ENCODE measurements at places on chromosomes 5 and 9.

GRCh38 chr5:177603631-177604030 lies 3.7 kb downstream of the B4GALT7 start:
- no peak for DNase-seq

DNA sequence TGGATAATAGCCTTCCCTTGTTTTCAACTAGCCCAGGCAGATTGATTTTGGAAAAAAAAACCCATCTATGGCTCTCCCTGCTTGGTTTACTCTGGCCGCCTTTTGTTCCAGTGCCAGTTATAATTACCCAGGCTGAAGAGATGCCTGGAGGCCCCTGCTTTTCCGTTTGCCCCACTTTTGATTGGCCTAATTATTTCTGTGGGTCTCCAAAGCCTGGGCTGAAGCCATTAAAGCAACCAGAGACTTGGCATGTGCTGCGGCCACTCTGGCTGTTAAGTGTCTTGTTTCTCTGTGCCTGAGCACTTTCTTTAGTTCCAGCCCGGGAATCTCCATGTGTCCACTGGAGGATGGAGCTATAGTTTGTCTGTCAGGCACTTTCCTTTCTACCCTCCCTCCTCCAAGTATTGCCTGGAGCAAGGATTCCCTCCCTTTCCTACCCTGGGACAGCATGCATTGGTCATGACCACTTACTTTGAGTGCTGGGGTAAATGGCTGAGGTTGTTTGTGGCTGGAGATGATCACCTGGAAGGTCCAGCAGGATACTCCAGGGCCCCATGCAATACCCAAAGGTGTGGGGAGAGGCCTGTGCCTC lies 105.1 kb upstream of the CTSL start:
- no peak for DNase-seq

DNA sequence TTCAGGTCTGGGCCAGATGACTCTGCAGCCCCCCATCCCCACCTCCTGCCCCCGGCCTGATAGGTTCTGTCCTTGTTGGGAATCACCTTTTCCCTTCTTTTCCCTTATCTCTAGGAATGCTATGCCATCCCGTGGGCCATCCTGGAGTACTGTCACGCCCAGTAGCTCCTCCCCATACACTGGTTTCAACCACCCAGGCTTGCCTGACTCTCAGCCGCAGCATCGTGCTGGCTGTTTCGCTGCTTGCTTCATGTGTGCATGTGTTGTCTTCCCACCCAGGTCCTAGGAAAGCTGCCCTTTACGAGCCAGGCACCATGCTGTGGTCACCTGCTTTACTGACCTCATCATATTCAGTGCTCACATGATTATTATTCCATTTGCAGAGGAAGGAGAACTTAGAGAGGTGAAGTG lies 71.8 kb downstream of the ANGPTL2 start:
- no peak for DNase-seq

GRCh38 chr5:130316971-130317680 lies 412.9 kb downstream of the CHSY3 start:
- DNase-seq: no peak

DNA sequence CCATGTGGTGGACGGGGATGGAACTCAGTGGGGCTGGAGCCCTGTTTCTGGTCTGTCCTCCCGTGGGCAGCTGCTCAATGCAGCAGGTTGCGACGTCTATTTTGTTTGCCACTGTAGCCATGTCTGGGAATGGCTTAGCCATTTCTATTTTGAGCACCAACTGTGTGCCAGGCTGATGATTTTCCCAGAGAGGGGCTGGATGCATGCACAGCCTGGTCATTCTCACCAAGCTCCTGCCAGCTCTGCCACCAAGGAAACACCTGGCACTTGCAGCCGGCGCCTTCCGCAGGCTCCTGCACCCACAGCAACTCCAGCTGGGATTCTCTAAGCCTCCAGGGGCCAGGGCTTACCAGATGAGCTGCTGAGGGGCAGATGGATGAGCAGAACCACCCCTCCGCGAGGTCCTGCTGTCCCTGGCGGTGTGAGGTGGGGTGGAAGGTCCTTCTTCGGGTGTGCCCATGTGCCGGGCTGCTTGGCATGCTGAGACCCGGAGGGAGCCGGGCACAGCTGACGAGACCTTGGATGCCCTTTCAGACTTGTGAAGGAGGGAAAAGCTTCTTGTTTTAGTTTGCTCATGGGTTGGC lies 151.2 kb downstream of the RXRA start:
- DNase-seq: no peak

- no peak for DNase-seq
Observed at GRCh38 chr5:136315667-136316066, 49.7 kb downstream of the TRPC7 start.

DNA sequence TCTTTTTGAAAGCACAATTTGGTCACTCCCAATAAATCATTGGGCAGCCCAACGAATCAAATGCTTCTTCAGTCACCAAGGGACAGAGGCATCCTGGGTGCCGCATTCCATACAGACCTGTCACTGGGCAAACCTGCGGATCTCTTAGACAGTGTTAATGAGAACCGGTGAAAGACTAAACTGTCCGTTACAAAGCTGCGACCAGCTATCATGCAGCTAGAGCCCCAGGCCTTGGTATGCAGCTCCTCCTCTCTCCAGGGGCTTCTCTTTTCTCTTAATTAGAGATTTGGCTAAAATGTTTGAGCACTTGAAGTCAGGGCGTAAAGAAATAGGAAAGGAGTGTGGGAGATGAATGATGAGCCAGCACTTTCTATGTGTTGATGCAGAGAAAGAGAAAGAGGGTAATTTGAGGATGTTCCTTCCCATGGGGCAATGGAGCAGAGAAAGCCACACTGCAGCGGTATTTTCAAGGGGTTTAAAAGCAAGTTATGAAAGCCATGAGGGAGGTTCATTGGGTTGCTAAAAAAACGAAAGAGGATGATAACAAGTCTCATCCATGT lies 175.3 kb downstream of the RFK start:
- DNase-seq: no peak

GRCh38 chr9:135275571-135276289 lies 188.3 kb downstream of the OLFM1 start:
- no peak for DNase-seq

DNA sequence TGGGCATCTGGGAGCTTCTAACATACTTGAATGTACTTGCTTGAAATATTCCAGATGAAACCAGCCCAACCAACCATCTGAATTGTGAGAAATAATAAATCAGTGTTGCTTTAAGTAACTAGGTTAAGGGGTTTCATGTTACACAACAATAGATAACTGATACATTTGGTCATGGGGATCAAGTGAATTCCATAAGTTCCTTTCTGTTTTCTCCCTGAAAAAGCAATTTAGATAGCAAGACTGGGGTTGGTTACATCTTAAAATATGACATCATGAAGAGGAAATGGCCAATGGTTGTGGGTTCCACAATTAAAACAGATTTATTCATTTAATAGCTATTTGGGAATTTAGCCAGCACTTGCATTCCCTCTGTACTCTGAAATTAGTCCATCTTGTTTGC lies 559.7 kb downstream of the TLR4 start:
- DNase-seq: no peak
